ENCODE measurements at places on chromosomes 3 and 15.

DNA sequence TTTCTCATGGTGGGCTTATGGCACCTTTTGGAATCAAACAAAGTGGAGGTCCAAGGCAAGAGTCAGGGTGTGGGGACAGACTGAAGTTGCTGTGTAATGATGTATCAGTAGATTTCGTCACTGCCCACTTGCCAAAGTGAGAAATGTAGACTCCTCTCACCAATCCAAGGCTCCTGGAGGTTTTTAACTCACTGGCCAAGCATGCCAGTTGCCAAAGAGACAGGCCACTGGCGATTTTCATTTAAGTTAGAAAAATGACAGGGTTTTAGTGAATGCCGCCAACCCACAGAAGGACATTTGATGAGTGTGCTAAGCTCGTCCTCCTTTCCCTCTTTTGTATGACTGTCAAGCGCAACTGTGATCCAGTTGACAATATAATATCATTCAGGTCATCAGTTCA is 209.2 kb downstream of the FEZF2 start:
- no peak for DNase-seq

DNA sequence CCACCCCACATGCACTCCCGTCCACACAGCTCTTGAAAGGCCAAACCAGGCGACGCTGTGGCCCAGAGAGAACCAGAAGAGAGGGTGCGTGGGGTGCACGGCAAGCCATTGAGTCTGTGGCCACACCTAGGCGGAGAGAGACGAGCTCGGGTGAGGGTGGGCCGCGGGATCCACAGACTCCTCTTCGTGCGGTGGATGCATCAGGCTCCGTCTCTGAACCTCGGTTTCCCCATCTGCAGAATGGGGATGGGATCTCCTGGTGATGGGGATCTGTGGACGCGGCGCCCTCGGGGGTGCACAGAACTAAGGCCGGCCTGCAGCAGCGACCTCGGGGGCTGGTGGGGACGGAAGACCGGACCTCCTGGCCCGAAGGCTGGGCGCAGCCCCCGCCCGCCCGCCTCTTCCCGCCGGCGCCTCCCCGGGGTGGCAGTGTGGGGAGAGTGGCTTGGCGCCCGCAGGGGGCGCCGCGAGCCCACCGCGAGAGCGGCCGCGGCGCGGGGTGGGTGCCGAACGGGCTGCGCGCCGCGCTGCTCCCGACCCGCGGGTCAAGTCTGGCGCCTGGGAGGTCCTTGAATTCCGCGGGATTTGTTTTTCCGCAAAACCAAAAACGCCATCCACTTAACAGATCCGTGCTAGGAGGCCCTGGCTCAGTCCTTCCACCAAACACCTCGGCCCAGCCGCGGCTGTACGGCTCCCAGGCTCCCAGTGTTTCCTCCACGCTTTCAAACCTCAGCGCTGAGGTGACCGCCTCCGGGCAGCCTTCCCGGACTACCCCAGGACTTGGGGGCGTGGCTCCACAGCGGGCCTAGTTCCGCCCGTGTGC is 13.2 kb upstream of the ADPGK start:
- peak; percentile 35 for DNase-seq

GRCh38 chr3:192133271-192133670 is 594.1 kb downstream of the FGF12 start:
- no peak for DNase-seq

GRCh38 chr15:42284551-42284950 is 11.3 kb upstream of the TMEM87A start:
- DNase-seq: no peak

- DNase-seq: no peak
These were observed 37.1 kb downstream of the SLC12A8 start for GRCh38 chr3:125175295-125176078.

GRCh38 chr15:58043192-58043903 is 22.2 kb downstream of the ALDH1A2 start:
- DNase-seq: no peak

DNA sequence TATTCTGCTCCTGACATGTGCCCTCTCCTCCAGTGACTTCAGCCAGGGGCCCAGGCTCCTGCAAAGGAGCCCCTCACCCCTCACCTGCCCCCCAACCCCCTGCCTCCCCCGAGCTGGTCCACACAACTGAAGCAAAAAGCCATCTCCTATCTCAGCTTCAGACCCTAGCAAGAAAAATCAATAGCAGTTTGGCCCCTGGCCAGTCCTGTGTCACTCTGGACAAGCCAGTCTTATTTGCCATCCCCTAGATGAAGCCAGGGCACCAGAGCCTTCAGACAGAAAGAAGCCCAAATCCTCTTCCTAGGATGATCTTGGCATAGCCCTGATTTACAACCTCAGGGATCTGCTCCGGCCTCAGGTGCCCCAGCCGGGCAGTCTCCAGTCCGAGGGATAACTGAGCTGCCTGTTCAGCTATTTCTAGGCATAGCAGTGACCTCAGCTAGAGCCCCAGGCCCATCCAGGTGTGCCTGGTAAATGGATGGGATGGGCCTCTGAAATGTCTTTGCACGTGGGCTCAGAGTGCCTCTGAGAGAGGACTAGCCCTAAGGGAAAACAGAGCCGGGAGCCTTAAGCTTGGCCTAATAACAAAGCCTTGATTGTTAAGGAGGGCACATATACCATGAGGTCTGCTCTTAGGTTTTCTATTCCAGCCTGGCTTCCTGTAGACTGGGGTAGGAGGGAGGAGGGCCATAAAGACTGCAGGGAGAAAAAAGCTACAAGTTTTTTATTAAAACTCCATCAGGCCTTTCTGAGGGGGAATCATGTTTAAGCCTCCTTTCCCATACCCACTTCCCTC is 242.0 kb downstream of the SHQ1 start:
- DNase-seq: no peak

- peak; percentile 55 for DNase-seq
These were observed at the start of gene IL5RA for GRCh38 chr3:3110299-3110630. Gene IL5RA, minus strand, starts transcription at chr3:3110374. Its CDS starts 5,390 bp downstream, at chr3:3104984.

- DNase-seq: no peak
These were observed 67.4 kb upstream of the ST8SIA2 start for GRCh38 chr15:92326236-92326635.

- DNase-seq: no peak
These were observed 162.8 kb upstream of the NSMCE3 start for GRCh38 chr15:29432191-29433049.

DNA sequence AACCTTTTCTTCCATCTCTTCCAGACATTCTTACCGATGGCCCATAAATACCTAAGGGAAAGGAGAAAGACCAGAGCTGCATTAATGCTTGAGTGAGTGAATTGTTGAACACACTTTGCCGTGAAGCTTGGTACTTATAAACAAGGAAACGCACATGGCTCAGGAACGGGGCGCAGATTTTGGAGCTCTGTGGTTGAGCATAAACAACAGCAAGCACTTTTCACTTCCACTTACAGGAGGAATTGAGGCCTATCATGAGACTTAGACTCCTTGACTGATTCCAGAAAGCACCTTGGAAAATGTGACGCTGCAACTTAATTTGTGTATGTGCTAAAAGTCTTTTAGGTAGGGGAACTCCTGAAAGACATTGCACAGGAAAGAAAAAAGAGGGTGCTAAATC is 197.5 kb upstream of the FEZF2 start:
- no peak for DNase-seq

- DNase-seq: no peak
These were observed 161.5 kb upstream of the MB21D2 start for GRCh38 chr3:193078996-193079753.

DNA sequence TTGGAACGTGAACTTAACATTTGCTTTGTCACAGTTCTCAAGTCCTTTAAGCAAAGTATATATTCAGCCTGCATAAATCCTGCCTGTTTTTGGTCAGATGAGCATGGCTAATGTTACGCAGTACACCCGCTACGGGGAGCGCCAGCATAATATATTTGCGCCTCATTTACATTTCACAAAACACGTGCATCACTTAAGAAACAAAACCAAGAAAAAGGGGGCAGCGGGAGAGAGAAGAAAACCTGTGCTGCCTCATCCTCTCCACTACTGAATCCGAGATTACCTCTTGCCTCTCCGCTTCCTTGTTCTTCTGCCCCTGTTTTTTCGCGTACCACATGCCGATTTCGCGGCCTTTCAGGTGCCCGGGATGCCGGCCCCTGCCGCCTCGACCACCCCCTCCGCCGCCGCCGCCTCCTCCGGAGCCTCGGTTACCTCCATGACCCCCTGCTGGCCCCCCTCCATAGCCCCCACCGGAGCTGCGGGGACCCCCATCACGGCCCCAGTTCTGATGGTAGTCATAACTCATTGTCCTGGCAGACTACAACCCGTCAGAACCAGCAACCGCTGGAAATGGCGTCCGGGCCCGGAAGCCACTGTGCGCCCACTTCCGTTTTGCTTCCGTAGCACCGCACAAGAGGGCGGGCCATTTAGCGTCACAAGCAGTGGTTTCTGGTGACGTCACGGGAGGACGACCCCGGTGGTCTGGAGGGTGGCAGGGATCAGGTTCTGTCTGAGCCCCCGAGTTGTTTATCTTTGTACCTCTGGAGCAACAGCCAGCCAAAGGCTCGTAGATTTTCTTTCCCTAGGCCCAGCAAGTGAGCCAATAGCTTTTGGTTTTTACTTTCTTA is at the start of gene DHX36:
Gene DHX36, minus strand, starts transcription at position 597 of the 848 bp plus-strand sequence. Its CDS starts 71 bp downstream, at position 526.
- peak; percentile 85 for DNase-seq

- no peak for DNase-seq
These were observed 171.4 kb downstream of the CNTN3 start for GRCh38 chr3:74443102-74443501.

DNA sequence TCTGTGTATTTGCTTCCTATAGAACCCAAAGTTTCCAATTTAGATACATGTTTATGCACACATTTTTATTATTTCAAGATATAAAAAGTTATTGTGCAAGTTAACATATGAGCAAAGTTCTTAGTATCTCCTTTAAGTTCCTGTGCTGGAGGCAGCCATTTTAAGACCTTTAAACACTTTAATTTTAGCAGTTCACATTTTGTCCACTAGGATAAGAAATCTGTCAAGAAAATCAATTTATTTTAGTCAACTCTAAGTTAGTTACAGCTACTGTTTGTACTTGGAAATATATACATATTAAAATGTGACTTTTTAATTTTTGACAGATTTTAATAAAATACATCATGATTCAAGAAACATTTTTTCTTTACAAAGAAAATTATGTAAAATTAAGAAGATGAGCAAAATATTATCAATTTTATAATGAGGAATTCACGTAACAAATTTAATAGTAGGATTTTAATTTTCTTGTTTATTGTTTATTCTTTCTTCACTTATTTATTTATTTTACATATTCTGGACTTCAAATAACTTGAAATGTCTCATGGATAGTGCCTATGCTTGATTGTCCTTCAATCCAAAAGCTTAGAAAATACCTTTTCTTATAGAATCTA is 402.6 kb upstream of the GBE1 start:
- DNase-seq: no peak

GRCh38 chr3:14300721-14301399 is 101.5 kb upstream of the SLC6A6 start:
- DNase-seq: no peak

DNA sequence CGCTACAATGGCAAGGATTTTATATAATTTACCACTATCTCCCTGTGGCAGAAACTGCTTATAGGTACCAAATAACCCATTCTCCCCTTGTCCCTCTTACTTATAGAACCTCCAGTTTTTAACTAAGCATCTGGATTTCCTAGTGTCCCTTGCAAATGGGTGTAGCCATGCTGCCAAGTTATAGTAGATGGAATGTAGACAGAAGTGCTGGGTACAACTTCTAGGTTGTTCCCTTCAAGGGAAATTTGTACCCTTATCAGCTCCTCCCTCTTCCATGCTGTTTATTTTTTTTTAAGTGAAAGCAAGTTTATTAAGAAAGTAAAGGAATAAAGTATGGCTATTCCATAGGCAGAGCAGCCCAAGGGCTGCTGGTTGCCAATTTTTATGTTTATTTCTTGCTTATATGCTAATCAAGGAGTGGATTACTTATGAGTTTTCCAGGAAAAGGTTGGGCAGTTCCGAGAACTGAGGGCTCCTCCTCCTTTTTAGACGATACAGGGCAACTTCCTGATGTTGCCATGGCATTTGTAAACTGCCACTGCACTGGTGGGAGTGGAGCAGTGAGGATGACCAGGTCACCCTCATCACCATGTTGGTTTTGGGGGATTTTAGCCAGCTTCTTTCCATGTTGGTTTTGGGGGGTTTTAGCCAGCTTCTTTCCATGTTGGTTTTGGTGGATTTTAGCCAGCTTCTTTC is 40.1 kb upstream of the TM4SF19 start:
- DNase-seq: no peak

- DNase-seq: no peak
These were observed 33.0 kb upstream of the CA12 start for GRCh38 chr15:63414474-63415120.

- no peak for DNase-seq
These were observed 41.0 kb upstream of the SLC25A26 start for GRCh38 chr3:66179793-66180192.

GRCh38 chr3:14803101-14803980 is 15.4 kb upstream of the FGD5 start:
- DNase-seq: no peak

- no peak for DNase-seq
These were observed 52.9 kb upstream of the ITGA11 start for GRCh38 chr15:68484696-68485400.

GRCh38 chr3:140252812-140253656 is 318.0 kb downstream of the CLSTN2 start:
- no peak for DNase-seq

DNA sequence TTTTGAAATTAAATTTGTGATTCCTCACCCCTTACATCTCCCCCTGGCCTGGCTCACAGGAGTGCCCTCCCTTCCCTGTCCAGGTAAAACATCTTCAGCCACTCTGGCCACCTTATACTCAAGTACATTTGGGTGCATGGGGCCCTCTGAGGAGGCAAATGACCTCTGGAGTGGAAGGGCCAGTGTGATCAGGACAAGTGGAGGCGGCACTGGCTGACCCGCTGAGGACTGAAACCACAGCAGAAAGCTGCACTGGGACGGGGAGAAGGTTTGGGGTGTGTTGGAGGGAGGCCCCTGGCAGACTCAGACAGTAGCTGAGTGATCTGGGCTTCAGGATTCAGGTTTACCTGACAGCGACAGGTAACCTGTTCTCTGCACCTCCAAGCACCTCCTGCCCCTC is 24.2 kb downstream of the HES1 start:
- DNase-seq: no peak

DNA sequence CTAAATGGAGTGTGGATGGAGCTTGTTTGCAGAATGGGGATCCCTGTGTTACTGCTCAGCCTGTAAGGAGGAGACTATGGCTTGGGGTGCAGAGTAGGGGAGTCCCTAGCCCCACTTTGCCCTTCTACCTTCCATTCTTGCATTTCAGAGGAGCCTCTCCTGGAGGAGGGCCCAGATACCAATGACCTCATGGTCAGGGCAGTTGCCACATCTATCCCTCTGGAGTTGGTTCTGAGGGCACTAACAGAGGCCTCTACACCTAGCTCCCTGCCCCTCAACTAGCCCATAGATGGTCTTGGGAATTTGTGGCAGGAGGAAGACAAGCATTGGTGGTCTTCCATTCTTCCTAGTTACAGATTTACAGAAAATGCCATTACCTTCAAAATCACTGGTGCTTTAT is 6.1 kb downstream of the SKOR1 start:
- no peak for DNase-seq

- DNase-seq: no peak
These were observed 15.1 kb upstream of the ARID3B start for GRCh38 chr15:74525945-74526344.

DNA sequence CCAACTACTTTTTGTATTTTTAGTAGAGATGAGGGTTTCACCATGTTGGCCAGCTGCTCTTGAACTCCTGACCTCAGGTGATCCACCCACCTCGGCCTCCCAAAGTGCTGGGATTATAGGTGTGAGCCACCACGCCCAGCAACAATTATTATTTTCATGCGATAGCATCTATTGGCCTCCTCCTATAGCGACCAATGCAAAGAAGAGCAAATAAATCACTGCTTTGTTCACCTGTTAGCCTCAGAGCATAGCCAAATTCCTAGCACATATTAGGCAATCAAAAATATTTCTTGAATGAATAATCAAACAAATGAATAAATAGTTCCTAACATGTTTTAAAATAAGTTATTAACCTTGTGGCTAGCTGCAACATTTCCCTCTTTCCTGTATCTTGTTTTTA is 36.8 kb upstream of the TNFSF10 start:
- DNase-seq: no peak

All from CD8-positive, alpha-beta memory T cell (primary cell).